ENCODE measurements at places on chromosomes 5 and 9. TPM values are rescaled to one million over a fixed set of nuclear protein-coding genes. Genes with fewer than 3 reads are reported as not detected.

Gene NEUROG1
- not detected for total RNA-seq

Gene PCDHGA11
- 0.92 TPM for total RNA-seq

Gene CDH9
- not detected for total RNA-seq

Gene ZNF883
- total RNA-seq = not detected

- H3K4me1 ChIP-seq = no peaks in the 10 kb centered on the region
- H3K27me3 ChIP-seq = no peaks in the 10 kb centered on the region
- DNase-seq = no peak
- no peak overlapping the region for H3K27ac ChIP-seq
- no peak overlapping the region for H3K4me3 ChIP-seq
- H3K36me3 ChIP-seq = no peaks in the 10 kb centered on the region
Measured at GRCh38 chr9:97555164-97555563, 53.7 kb downstream of the TMOD1 start.

DNA sequence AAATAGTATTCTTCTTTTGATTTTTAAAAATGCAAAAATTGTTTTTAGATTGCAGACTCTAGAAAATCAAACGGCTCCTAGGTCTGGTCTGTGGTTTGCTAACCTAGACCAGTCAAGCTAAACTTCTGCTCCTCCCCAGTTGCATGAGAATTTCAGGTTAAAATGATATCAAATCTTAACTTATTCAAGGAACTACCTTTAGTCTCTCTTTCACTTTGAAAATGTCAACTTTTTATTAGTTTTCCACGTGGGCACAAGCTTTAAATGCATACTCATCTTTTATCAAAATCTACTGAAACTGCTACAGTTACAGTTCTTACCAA lies 8.8 kb downstream of the CAMK4 start:
- H3K4me3 ChIP-seq = no peak overlapping the region
- H3K27ac ChIP-seq = no peak overlapping the region
- DNase-seq = no peak
- no peaks in the 10 kb centered on the region for H3K36me3 ChIP-seq
- peaks cover 66% of the 10 kb centered on the region for H3K27me3 ChIP-seq

DNA sequence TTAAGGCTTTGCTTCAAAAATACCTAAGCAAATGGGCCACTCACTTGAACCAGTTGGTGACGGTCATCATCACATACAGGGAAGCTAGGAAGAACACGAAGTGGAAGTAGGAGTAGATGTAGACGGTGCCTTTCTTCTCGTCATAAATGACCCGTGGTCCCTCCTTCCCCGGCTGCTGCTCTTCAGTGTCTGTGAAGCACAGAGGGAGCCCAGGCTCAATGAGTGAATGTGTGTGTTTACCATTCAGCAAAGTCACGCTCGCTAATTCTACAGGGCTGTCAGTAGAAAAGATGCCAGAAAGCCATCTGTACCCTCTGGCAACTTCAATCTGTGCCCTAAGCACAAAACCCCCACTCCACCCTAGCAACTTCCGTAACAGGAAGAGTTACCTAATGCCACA lies 109.8 kb downstream of the SERINC5 start:
- H3K27ac ChIP-seq = no peak overlapping the region
- no peak for DNase-seq
- H3K4me3 ChIP-seq = no peak overlapping the region
- H3K36me3 ChIP-seq = no peaks in the 10 kb centered on the region

- no peak overlapping the region for H3K4me3 ChIP-seq
- H3K4me1 ChIP-seq = peaks cover 3% of the 10 kb centered on the region
- no peak overlapping the region for H3K27ac ChIP-seq
- H3K27me3 ChIP-seq = no peaks in the 10 kb centered on the region
- DNase-seq = no peak
Measured at GRCh38 chr5:134086225-134086942, 28.1 kb upstream of the TCF7 start.

GRCh38 chr5:146025114-146025680 lies 80.2 kb downstream of the PLAC8L1 start:
- no peak for DNase-seq
- H3K4me3 ChIP-seq = no peak overlapping the region
- peaks cover 21% of the 10 kb centered on the region for H3K4me1 ChIP-seq
- no peaks in the 10 kb centered on the region for H3K27me3 ChIP-seq
- H3K36me3 ChIP-seq = no peaks in the 10 kb centered on the region

DNA sequence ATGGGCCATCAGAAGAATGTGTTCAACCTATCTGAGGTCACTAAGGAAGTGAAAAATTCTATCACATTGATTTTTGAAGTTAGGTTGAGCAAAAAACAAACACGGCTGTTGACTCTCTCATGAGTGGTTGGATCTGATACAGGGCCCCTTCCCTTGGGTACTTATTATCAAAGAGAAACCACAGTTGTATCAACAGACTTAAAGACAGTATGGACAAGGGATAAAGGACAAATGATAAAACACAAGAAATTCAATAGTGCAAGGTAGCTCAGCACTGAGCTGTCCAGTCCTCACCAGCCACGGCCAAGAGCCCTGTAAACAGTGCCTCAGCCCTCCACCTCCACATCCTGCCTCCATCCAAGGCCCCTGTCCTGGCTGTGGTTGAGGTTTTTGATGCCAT lies 86.9 kb downstream of the UBE2QL1 start:
- no peak for DNase-seq
- H3K36me3 ChIP-seq = no peaks in the 10 kb centered on the region
- H3K27ac ChIP-seq = no peak overlapping the region
- no peaks in the 10 kb centered on the region for H3K4me1 ChIP-seq
- no peak overlapping the region for H3K4me3 ChIP-seq

DNA sequence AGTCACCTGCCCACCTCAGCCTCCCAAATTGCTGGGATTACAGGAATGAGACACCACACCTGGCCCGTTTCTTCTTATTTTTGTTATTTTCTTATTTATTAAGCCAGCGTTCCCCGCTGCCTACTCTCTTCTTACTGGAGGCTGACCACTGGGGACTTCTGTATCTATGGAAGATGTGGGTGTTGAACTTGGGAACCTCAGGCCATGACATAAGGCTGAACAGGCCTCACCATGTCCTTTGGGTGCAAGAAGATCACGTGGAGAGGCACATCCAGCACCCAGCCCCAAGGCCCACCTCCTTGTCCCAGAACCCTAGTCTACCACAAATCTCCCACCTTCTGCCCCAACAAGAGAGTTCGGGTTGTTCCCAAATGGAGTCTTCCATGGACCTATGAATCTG lies 59.4 kb upstream of the NEK6 start:
- H3K36me3 ChIP-seq = no peaks in the 10 kb centered on the region
- H3K4me1 ChIP-seq = no peaks in the 10 kb centered on the region
- H3K27ac ChIP-seq = no peak overlapping the region
- DNase-seq = no peak
- H3K4me3 ChIP-seq = no peak overlapping the region

- peak overlapping the region; percentile 19 for H3K4me3 ChIP-seq
- no peaks in the 10 kb centered on the region for H3K27me3 ChIP-seq
Measured at GRCh38 chr5:148912714-148913398, 86.4 kb downstream of the ADRB2 start.

All from PC-3 (cell line).